ENCODE measurements at places on chromosomes 12 and 14.

DNA sequence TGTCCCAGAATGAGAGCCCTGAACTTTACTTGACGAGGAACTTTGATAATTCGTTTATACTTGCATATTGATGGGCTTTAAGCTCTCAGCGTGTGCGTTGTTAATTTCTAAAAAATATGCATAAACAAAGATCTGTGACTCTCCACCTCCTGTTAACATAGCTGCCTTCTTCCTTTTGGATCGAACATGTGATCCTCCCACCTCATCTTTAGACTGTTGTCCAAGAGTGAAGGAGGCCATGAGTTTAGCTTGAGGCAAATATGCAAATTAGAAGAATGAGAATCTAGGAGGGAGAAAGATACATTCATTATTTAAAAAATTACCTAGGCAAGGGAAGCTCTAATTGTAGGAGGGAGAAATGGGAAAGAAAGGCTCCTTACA lies 617 bp downstream of the TTC8 start:
- H3K27ac ChIP-seq, result no peak overlapping the region
- no peaks in the 10 kb centered on the region for H3K36me3 ChIP-seq
- H3K4me1 ChIP-seq, result peaks cover 5% of the 10 kb centered on the region

- H3K36me3 ChIP-seq, result no peaks in the 10 kb centered on the region
- no peak overlapping the region for H3K4me3 ChIP-seq
- no peak for DNase-seq
- no peak overlapping the region for H3K27ac ChIP-seq
- peaks cover 14% of the 10 kb centered on the region for H3K27me3 ChIP-seq
Measured at GRCh38 chr14:104112113-104112505, 26.3 kb upstream of the KIF26A start.

DNA sequence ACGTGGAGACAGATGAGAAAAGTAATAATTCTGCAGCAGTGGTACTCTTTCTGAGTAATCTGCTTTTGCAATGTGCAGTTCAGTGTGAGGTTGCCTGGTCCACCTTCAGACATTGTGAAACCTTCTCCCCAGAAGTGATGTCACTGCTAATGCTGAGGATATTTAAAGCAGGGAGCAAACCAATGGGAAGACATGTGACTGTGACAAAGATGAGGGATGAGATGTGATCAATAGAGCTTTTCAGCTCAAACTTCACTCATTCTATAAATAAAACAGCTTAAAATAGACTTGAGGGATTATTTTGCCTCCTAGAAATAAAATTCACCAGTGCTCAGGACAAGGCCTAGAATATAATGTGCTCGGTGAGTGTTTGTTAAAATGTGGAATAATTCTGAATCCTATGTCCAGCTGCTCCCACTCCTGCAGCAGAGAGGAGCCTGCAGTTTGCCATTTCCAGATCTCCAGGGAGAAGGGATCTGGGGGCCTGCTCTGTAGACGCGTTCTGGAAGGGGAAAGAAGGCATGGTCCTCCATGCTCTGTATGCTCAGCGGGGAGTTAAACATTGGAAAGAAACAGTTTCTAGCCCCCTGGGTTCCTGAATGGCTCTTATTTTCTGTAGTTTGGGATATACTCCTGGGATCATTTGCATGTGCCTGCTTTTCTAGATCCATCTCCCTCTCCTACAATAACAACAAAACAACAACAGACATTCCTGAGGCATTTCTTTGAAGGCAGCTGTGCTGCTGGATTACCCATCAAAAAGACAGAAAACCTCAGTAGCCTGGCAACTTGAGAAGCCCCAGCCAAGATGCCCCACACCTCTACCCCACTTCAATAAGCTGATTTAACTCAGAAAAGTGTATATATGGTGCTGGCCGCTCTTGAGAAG lies 8.9 kb downstream of the SLC7A8 start:
- H3K36me3 ChIP-seq, result no peaks in the 10 kb centered on the region
- H3K4me1 ChIP-seq, result no peaks in the 10 kb centered on the region
- DNase-seq, result no peak
- H3K4me3 ChIP-seq, result no peak overlapping the region
- H3K27me3 ChIP-seq, result peaks cover 5% of the 10 kb centered on the region

GRCh38 chr12:124131659-124132058 lies 158.6 kb downstream of the ZNF664 start:
- H3K27ac ChIP-seq, result no peak overlapping the region
- DNase-seq, result no peak
- H3K36me3 ChIP-seq, result no peaks in the 10 kb centered on the region
- H3K4me1 ChIP-seq, result no peaks in the 10 kb centered on the region
- H3K4me3 ChIP-seq, result no peak overlapping the region
- no peaks in the 10 kb centered on the region for H3K27me3 ChIP-seq

- no peak overlapping the region for H3K4me3 ChIP-seq
- H3K36me3 ChIP-seq, result no peaks in the 10 kb centered on the region
- no peak overlapping the region for H3K27ac ChIP-seq
Measured at GRCh38 chr12:3249081-3249800, 172.1 kb downstream of the TSPAN9 start.

- DNase-seq, result no peak
- H3K27me3 ChIP-seq, result no peaks in the 10 kb centered on the region
- no peaks in the 10 kb centered on the region for H3K4me1 ChIP-seq
- no peak overlapping the region for H3K27ac ChIP-seq
Measured at GRCh38 chr12:90048918-90049317, 340.3 kb upstream of the ATP2B1 start.

DNA sequence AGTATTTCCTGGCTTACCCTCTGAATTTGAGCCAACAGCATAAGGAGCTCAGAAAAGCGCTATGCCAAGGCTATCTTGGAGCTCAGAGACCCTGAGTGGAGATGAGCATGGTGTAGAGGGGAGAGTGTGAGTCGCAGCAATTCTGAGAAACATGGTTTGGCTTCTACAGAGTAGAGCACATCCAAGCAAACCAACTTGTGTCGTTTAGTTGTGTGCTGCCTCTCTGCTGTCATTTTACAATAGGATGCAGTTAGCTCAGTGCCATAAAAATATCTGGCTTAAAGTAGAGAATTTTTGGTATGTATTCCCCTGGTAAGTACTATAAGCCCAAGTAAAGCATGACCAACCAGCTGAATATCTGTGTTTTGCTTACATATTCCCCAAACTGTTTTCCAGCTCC lies 249.2 kb downstream of the TRHDE start:
- DNase-seq, result no peak
- H3K36me3 ChIP-seq, result no peaks in the 10 kb centered on the region
- no peak overlapping the region for H3K27ac ChIP-seq
- H3K27me3 ChIP-seq, result no peaks in the 10 kb centered on the region
- no peaks in the 10 kb centered on the region for H3K4me1 ChIP-seq
- H3K4me3 ChIP-seq, result no peak overlapping the region

- H3K36me3 ChIP-seq, result no peaks in the 10 kb centered on the region
- peaks cover 36% of the 10 kb centered on the region for H3K4me1 ChIP-seq
- DNase-seq, result no peak
- no peak overlapping the region for H3K27ac ChIP-seq
Measured at GRCh38 chr14:89621791-89622638, 205.0 kb upstream of the FOXN3 start.

DNA sequence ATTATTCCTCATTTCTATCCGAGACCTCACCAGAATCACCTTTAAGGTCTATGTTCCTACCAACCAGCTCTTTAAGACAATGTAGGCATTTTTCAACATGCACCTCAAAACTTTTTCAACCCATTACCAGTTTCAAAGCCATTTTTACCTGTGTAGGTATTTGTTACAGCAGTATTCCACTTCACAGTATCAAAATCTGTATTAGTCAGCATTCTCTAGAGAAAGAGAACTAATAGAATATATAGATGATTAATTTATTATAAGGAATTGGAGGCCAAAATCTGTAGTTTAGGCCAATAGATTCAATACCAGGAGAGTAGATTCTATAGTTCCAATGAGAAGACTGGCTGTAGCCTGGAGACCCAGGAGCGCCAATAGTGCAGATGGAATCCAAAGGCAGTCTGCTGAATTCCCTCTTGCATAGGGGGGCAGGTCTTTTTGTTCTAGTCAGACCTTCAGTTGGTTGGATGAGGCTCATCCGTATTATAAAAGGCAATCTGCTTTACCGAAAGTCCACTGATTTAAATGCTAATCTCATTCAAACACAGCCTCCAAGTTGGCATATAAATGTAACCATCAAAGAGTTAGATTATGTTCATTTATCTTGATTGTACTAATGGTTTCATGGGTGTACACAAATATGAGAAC lies 151.6 kb upstream of the SYT1 start:
- H3K36me3 ChIP-seq, result no peaks in the 10 kb centered on the region
- no peak for DNase-seq
- no peak overlapping the region for H3K4me3 ChIP-seq
- no peaks in the 10 kb centered on the region for H3K27me3 ChIP-seq
- no peaks in the 10 kb centered on the region for H3K4me1 ChIP-seq

- no peak overlapping the region for H3K4me3 ChIP-seq
- no peak for DNase-seq
- no peaks in the 10 kb centered on the region for H3K27me3 ChIP-seq
Measured at GRCh38 chr12:97075934-97076630, 169.0 kb downstream of the NEDD1 start.

DNA sequence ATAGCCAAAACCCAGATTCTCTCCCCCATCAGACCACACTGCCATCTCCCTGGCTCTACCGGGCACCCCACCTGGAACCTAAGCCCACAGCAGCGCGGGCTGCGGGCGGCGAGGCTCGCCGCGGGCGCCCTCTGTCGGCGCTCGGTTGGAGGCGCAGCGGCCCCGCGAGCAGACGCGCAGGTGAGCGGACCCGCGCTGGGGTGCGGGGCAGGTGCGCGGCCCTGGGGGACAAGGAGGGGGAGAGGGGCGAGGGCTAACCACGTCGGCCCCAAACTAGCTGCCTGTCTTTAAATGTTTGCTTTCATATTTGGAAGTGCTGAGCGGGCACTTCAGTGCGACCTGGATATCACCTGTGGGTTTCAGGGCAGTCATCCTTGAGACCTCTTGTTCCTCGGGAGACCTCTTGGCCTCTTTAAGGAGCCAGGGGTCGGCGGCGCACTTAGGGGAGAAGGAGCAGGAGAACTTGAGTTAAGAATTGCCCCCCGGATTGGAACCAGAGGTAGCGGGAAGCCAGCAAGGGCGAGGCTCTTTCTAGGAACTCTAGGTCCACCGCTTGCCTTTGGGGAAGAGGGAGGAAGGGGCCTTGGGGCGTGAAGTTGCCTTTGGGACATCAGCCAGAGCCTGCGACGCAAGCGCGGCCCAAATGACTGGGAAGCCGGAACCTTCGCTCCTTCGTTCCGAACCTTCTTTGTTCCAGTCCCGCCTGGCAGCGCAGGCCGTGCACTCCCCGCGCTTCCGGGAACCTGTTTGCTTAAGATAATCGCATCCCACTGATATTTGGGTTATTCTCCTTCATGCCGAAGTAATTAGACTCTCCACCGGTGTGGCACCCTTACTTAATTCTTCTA lies 78.7 kb downstream of the NEDD1 start:
- peak overlapping the region; percentile 13 for H3K4me3 ChIP-seq
- DNase-seq, result no peak
- H3K27ac ChIP-seq, result no peak overlapping the region
- H3K4me1 ChIP-seq, result peaks cover 5% of the 10 kb centered on the region
- no peaks in the 10 kb centered on the region for H3K36me3 ChIP-seq

DNA sequence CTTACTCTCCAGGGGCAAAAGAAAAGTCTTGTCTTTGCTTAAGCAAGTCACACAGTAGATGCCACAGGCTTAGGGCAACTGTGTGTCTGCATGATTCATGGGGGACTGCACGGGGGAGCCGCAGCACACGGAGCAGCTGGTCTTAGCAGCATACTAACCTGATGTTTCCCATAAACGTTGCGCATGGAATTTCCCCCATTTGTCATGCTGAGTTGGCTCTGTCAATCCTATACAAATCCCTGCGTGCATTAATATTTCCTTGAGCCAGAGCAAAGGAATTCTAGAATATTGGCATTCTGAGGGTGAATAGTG lies 71.2 kb downstream of the SAMD4A start:
- no peak overlapping the region for H3K4me3 ChIP-seq
- no peak for DNase-seq
- H3K27me3 ChIP-seq, result no peaks in the 10 kb centered on the region
- no peak overlapping the region for H3K27ac ChIP-seq
- H3K4me1 ChIP-seq, result no peaks in the 10 kb centered on the region
- no peaks in the 10 kb centered on the region for H3K36me3 ChIP-seq

DNA sequence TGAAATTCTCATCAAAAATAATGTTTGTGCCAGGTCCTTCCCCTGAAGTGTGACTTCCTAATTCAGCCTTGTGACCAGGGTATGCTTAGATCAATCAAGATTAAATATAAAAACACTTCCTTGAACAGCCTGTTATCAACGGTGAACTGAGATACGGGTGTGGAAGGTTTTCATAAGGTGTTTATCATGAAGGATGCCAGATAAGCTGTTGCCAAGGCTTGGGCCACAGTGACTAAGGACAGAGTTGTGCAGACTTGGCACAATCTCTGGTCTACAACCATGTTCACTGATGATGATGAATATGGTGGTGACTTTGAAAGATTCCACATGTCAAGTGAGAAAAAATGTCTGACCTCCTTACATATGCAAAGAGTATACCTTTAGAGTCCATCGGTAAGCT lies 51.3 kb upstream of the LIN7A start:
- H3K36me3 ChIP-seq, result no peaks in the 10 kb centered on the region
- H3K27ac ChIP-seq, result no peak overlapping the region
- H3K27me3 ChIP-seq, result no peaks in the 10 kb centered on the region
- no peaks in the 10 kb centered on the region for H3K4me1 ChIP-seq
- H3K4me3 ChIP-seq, result no peak overlapping the region
- no peak for DNase-seq

GRCh38 chr12:94507455-94507854 lies 47.8 kb upstream of the CEP83 start:
- H3K4me1 ChIP-seq, result no peaks in the 10 kb centered on the region
- DNase-seq, result no peak
- no peaks in the 10 kb centered on the region for H3K36me3 ChIP-seq
- H3K27me3 ChIP-seq, result no peaks in the 10 kb centered on the region
- no peak overlapping the region for H3K4me3 ChIP-seq

GRCh38 chr14:88352698-88353097 lies 29.6 kb upstream of the KCNK10 start:
- H3K27me3 ChIP-seq, result no peaks in the 10 kb centered on the region
- H3K4me3 ChIP-seq, result no peak overlapping the region

GRCh38 chr14:61562321-61563161 lies 132.8 kb upstream of the HIF1A start:
- no peak for DNase-seq
- H3K27me3 ChIP-seq, result peaks cover 2% of the 10 kb centered on the region
- no peaks in the 10 kb centered on the region for H3K36me3 ChIP-seq
- H3K4me3 ChIP-seq, result no peak overlapping the region

DNA sequence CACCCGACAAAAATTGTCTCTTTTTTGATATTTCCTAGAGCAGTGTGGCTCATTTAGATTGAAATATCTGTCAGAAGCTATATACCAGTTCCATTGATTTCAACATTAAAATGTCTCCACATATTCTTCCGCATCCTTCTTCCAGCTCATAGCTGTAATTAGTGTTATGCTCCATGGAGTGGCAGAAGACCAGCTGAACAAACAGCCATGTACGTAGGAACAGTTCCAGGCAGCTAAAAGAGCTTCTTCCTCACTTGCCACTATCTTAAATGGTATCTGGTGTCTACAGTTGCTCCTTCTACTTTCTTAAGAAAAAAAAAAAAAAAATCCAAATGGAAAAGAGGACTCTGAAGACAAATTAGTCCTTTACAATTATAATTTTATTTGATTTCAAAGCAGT lies 848.0 kb downstream of the DIO2 start:
- H3K27me3 ChIP-seq, result no peaks in the 10 kb centered on the region
- H3K27ac ChIP-seq, result no peak overlapping the region
- DNase-seq, result no peak
- no peaks in the 10 kb centered on the region for H3K36me3 ChIP-seq
- no peak overlapping the region for H3K4me3 ChIP-seq
- no peaks in the 10 kb centered on the region for H3K4me1 ChIP-seq
